Mucosa of gallbladder (tissue), 1 donor: ENCODE measurements at places on chromosomes 4 and X. TPM values are rescaled to one million over a fixed set of nuclear protein-coding genes. Genes with fewer than 3 reads are reported as not detected.

The CCDC160 gene
- total RNA-seq: 2.3 TPM

The NMU gene
- 0.75 TPM for total RNA-seq

The HPGDS gene
- 7.8 TPM for total RNA-seq

The SPATA4 gene
- total RNA-seq: 0.29 TPM

The IGSF1 gene
- total RNA-seq: 1.7 TPM

GRCh38 chrX:42399632-42400024 is 378.3 kb downstream of the PPP1R2C start:
- no peak for DNase-seq

DNA sequence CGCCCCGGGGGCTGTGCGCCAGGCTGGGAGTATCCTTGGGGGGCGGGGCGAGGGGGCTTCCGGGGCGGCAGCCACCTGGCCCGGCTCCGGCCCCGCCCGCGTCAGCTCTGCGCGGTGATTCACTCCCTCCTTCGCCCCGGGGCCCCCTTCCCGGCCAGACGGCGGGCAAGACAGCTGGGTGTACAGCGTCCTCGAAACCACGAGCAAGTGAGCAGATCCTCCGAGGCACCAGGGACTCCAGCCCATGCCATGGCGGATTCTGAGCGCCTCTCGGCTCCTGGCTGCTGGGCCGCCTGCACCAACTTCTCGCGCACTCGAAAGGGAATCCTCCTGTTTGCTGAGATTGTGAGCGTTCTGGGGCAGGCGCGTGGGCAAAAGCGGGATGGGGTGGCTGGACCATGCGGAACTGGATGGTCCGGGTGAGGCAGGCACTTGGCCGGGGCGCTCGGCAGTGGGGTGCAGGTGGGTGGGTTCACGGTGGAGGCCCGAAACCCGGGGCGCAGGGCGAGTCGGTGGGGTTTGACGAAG is at the start of gene PLP2:
Gene PLP2 (plus strand): TSS at position 147 of the 528 bp plus-strand sequence. CDS start 103 bp downstream, at position 250.
- no peak for DNase-seq

GRCh38 chr4:73443224-73443623 is 7.2 kb downstream of the AFP start:
- no peak for DNase-seq

DNA sequence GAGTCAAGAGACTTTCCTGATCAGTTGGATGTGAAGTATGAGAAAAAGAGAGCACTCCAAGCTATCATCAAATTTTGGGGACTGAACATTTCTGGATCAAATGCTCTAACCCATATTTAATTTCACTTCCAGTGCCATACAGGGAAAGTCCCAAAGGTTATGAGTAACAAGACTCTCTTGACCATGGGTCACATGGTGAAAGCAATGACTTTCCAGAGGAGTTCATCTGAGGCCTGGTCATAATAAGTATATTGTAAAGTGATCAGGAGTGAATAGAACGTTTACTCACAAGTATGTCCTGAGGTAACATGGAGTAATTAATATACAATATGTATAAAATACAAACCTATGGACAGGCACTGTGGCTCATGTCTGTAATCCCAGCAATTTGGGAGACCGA is 40.7 kb upstream of the ARMCX5 start:
- no peak for DNase-seq

- no peak for DNase-seq
Measured at GRCh38 chrX:24207826-24208225, 58.3 kb downstream of the ZFX start.
